ENCODE measurements at places on chromosomes 5 and 9. TPM values are rescaled to one million over a fixed set of nuclear protein-coding genes. Genes with fewer than 3 reads are reported as not detected.

Gene N4BP3
- total RNA-seq: 3.4 TPM

Gene KIF20A
- 44.9 TPM for total RNA-seq

Gene SPATA31C1
- total RNA-seq: not detected

Gene FBP2
- not detected for total RNA-seq

Gene MCC
- 1.8 TPM for total RNA-seq

Gene PRDM9
- total RNA-seq: not detected

Gene SHISAL2B
- not detected for total RNA-seq

Gene ANKRD31
- total RNA-seq: 0.10 TPM

Gene LCN10
- 0.08 TPM for total RNA-seq

Gene SSNA1
- 68.4 TPM for total RNA-seq

Gene PIP5K1B
- total RNA-seq: 0.84 TPM

Gene SPINK7
- total RNA-seq: not detected

Gene PPIP5K2
- total RNA-seq: 64.2 TPM

Gene ZNG1F
- 9.6 TPM for total RNA-seq

Gene SLC27A6
- total RNA-seq: not detected

Gene ERBIN
- total RNA-seq: 66.3 TPM

Gene CDC14B
- 1.2 TPM for total RNA-seq

Gene ADAMTS16
- not detected for total RNA-seq

Gene SLF1
- total RNA-seq: 12.0 TPM

Gene ZNF618
- total RNA-seq: 0.15 TPM
